Suppressor macrophage (primary cell): ENCODE measurements at places on chromosomes 4 and X.

DNA sequence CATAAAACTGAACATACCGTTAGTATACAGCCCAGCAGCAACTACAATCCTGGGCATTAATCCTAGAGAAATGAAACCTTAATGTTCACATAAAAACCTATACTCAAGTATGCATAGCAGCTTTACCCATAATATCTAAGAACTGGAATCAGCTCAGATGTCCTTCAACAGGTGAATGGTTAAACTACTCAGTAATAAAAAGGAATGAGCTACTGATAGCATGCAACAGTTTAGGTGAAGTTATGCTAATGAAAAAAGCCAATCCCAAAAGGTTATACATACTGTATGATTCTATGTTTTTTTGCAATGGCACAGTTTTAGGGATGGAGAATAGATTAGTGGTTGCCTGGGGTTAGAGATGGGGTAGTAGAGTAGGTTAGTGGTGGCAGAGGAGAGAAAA lies 9.3 kb downstream of the HTT start:
- no peak for DNase-seq

GRCh38 chr4:10682397-10682796 lies 2.2 kb downstream of the CLNK start:
- no peak for DNase-seq

DNA sequence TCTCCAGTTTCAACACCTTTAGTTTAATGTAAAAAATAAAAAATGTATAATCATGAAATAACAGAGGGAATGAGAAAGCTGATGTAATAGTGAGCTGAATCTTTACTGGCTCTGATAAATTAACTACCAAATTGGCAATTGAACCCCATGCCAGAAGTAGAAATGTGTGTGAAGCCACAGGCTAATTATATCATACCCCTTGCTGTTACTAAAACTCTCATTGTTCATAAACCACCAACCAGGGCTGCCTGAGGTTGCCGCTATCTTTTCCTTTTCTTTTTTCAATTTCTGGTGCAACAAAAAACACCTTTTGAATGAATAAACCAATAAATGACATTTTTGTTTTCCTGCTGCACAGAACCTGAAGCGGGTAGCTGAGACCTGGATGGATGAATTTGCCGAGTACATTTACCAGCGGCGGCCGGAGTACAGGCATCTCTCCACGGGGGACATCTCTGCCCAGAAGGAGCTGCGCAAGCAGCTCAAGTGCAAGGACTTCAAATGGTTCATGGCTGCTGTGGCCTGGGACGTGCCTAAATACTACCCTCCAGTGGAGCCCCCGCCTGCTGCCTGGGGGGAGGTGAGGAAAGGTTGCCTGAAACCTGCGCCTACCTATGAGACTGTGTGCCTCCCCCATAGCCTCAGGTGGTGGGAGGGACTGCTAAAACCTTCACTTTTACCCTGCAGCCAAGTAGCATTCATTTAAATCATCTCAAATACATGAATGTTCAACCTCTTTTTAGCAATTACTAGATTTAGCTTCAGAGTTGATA lies 216.7 kb upstream of the GALNT7 start:
- DNase-seq = no peak

GRCh38 chr4:81030061-81030980 lies at the start of gene BMP3:
BMP3 (plus strand) TSS chr4:81030708; CDS start chr4:81031285, 577 bp downstream.
- peak; percentile 16 for DNase-seq

GRCh38 chr4:122777846-122778673 lies 45.6 kb downstream of the BBS12 start:
- DNase-seq = no peak

- peak; percentile 7 for DNase-seq
These were observed 7.8 kb downstream of the LARP1B start for GRCh38 chr4:128068918-128069317.

- DNase-seq = no peak
These were observed 103.1 kb downstream of the PHEX start for GRCh38 chrX:22135171-22135711.

DNA sequence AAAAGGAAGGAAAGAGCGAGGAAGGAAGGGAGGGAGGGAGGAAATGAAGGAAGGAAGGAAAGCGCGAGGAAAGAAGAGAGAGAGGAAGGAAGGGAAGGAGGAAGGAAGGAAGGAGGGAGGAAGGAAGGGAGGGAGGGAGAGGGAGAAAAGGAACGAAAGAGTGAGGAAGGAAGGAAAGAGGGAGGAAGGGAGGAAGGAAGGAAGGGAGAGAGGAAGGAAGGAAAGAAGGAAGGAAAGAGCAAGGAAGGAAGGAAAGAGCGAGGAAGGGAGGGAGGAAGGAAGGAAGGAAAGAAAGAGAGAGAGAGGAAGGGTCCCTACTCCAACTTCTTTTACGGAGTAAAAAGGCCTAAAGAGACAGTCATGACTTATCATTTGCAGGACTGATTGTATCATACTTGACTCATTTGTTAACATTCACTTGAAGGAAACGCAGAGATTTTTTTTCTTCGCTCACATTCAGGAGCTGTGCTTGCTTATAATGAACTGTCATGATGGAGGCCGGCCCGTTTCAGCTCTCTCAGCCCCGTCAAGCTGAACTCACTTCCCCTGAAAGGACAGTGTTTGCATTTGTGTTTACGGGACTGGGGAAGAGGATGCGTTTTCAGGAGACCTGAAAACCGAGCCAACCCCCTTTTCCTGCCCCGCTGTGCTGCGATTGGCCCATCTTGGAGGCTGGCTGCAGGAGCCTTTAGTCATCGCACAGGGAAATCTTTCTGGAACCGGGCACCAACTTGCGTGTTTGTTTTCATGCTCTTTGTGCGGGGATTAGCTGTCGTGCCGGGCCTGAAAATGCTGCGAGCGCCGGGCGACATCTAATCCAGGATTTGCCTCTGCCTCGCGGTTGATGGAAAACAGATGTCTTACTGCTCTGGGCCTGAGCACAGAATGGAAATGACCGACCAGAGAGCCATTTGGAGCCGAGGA lies 17.8 kb downstream of the TRIM2 start:
- peak; percentile 48 for DNase-seq

- DNase-seq = no peak
These were observed 811.9 kb upstream of the PCDH7 start for GRCh38 chr4:29908276-29908675.

DNA sequence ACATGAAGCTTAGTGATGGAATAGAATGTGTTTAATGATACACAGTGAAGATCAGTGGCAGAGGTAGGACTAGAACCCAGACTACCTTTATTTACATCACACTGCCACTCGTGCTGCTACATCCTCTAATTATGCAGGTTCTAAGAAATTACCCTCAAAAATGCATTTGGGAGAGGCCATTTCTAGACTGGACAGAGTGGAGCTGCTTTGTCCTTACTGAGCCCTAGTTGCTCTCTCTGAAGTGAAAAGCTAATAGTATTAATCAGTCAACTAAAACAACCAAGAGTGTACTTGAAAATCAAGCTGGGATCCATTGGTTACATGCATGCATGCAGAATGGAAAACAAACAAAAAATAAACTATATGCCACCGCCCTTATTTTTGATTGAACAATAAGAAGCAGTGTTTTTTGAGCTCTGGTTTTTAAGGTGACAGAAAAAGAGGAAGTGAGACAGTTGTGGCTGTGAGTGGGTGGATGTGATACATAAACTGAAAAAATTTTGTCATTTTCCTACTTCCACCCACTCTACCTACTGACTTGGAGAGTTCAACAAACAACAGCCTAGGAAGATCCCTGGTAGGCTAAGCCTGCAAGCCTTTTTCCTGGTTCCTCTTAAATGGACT lies 6.8 kb upstream of the VSIG4 start:
- peak; percentile 63 for DNase-seq

DNA sequence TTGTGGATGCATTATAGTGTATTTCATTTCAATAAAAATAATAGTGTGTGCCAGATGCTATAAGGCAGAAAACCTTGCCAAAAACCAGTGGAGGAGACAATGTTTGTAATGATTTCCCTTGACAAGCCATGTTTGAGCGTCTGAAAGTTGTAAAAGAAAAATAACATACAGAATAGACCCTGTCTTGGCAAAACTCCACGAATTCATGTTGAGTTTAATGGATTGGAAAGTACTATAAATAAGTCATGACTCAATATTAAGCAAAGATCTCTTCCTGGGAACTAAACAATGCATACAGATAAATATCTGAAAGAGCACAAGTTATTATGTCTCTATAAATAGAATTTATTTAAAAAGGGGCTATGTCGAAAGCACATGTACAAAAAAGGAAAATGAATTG lies 543.5 kb downstream of the GABRG1 start:
- DNase-seq = no peak

DNA sequence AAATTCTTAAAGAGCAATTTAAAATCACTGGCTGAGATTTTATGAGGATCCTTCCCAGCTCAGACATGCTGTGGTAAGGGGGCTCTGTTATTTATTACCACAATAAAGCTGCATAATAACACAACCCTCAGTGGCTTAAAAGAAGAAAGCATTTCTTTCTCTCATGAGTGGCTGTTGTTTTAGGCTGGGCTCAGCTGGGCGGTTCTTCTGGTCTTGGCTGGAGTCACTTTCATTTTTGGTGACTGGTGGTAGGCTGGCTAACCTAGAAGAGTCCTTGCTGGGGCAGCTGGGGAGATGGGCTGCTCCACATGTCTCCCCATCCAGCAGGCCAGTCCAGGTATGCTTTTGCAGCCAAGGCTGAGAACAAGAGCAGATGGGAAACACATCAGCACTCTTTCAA lies 113.0 kb upstream of the MSX1 start:
- no peak for DNase-seq

DNA sequence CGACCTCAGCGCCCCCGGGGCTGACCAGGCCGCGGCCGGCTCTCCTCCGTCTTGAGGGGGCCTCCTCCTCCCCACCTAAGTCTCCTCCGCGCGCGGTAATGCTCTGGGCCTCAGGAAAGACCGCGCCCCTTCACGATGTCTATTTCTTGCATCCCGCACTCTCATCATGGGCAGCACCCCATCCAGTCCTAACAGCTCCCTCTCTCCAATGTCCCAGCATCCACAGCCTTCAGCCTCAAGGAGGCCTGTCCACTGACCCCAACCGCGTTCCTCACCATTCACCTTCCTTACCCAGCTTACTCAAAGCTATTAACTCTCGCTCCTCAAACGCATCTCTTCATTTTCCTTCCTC lies 77.5 kb downstream of the MAGED4 start:
- DNase-seq = no peak

DNA sequence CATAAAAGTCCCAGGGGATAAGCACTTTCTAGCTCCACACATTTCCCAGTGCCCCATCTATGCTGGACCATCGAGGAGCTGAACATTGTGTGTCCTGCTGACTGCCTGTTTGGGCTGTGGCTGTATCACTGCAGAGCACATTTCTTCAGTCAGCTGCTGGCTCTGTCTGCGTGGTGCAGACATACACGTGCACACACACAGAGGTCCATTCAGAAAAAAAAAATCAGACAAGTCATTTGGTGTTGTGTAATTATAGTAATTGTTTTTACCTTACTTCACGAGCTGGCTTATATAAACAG lies 1.1 kb upstream of the PDLIM3 start:
- no peak for DNase-seq

DNA sequence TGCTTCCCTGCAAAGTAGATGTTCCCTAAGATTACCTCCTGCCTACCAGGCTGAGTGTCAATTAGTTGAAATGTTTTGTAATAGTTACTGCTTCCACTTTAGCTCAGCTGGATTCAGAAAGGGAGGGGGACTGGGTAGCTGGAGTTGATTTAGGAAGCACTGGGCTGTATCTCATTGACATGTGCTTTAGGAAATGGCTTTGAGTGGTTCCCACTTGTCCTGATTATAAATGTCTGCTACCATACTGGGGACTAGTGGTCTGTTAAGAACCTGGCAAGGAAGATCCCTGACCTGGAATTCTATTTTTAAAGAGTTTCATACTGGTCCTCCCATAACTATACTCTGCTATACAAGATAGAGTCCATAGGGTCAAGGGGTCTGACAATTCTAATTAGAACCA lies 363.9 kb upstream of the PPP1R2C start:
- no peak for DNase-seq

DNA sequence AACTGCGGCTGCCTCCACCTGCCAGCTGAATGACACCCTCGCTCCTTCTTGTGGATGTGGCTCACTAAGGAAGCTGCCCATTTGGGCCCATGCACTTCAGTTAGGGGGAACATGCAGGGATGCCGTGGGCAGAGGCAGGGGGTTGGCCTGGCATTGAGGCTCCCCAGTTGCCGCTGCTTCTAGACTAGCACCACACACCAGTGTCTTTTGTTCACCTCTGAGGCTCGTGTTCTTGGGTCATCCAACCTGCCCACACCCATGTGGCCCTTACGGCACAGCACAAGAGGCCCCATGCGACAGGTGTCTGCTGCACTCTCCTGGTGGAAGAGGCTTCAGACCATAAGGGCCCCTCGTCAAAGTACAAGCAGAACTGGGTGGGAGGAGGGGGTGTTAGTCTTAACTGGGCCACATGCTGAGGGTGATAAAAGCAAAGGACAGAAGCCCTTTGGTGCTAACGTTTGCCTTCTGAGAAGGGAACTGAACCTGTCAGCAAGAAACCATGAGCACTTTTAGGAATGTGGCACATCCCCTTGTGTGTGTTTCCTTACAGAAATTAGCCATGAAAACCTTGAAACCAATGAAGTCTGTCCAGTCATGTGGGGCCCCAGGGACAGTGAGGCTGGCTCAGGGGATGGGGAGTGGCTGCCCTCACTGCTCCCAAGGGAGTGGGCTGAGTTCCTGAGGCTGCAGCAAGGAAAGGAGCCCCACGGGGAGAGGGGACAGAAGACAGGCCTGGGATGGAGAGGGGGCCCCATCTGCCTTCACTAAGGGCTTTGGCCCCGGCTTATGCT lies 39.2 kb downstream of the MAP7D3 start:
- DNase-seq = no peak

DNA sequence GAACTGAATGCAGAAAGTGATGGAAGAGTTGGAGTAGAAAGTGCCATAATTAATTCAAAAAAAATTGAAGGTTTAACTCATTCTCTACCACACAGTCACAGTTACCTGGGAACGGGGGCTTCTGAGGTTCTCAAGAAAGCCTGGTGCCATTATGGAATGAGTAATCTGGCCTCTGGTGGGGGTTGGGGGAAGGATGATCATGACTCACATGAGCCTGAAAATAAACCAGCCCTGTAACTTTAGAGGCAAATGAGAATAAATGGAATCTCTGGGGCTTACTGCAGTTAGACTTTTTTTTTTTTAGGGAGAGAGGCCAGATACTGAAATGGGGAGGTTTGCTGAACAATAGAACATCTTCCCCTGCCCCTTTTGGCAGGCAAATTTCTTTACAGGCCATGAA lies 55.3 kb downstream of the SOD3 start:
- peak; percentile 48 for DNase-seq

DNA sequence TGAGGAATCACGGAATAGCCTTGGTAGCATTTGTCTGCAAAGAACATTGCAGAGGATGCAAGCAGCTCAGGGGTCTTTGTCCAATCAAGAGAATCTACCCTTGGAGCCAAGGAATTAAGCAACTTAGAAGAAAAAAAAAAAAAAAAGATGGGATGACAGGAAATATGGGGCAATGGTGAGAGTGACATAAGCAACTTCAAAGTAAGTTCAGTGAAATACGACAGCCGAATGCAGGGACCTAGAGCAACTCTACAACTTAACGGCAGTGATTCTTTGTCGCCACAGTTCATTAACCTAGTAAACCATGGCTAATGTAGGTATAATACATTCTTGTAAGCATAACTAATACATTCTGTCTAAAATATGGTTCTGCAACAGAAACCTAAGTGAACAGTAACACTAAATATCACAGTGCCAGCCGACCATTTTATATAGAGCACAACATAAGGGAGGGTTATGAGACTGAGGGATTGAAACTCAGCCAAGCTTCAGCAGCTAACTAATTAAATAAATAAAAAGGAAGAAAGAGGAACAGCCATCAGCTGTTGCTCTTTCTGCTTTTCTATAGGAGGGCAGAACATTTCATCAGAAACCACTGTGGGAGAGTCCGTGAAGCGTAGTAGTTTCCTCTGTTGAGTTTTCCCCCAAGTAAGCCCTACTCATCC lies 74.7 kb downstream of the PPARGC1A start:
- DNase-seq = no peak

GRCh38 chr4:116515959-116516358 lies 569.4 kb downstream of the TRAM1L1 start:
- no peak for DNase-seq
